ENCODE measurements at places on chromosomes 13 and 19.
A peak's percentile ranks its signal among the peaks of the same experiment; 100 is the strongest.

GRCh38 chr13:101703838-101704237 is 251.4 kb downstream of the ITGBL1 start:
- DNase-seq, result no peak

DNA sequence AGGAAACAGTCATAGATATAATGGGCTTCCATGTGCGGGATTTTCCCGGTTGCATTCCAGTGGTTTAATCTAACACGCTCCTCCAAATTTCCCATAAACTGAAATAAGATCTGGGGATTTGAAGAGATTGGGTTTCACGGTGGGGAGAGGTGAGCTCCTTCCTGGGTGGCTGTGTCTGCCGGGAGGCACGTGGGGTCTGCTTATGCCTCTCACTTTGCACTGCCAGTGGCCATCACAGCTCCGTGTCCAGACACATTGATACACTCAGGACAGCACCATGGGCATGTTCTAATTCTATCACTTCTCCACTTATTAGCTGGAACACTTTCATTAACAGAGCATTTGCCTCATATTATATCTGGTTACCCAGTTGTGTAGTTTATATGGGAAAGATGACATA is 73.4 kb downstream of the SOX1 start:
- no peak for DNase-seq

GRCh38 chr19:44988896-44989556 is 12.2 kb upstream of the RELB start:
- peak; percentile 75 for DNase-seq

DNA sequence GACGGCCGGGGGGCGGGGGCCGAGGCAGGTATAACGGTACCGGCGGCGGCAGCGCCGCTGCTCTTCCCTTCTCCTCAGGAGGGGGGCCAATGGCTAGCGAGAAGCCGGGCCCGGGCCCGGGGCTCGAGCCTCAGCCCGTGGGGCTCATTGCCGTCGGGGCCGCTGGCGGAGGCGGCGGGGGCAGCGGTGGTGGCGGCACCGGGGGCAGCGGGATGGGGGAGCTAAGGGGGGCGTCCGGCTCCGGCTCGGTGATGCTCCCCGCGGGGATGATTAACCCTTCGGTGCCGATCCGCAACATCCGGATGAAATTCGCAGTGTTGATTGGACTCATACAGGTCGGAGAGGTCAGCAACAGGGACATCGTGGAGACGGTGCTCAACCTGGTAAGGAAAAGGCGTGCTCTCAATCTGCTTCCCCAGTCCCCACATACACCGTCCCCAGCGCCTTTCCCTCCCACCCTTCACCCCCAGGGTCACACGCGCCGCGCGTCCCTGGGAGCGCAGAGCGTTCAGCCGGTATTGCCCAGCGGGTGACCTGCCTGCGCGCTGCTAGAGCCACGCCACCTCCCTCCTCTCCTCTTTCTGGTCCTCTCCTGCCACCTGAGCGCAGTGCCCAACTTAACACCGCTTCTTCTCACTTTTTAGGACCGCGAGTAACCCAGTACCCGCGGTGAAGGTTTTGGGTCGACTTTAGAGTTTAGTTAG is 814 bp downstream of the NBEA start:
- no peak for DNase-seq

- no peak for DNase-seq
Measured at GRCh38 chr13:26515721-26516120, 41.8 kb upstream of the WASF3 start.

GRCh38 chr13:42395086-42395821 is 123.3 kb downstream of the AKAP11 start:
- peak; percentile 61 for DNase-seq

DNA sequence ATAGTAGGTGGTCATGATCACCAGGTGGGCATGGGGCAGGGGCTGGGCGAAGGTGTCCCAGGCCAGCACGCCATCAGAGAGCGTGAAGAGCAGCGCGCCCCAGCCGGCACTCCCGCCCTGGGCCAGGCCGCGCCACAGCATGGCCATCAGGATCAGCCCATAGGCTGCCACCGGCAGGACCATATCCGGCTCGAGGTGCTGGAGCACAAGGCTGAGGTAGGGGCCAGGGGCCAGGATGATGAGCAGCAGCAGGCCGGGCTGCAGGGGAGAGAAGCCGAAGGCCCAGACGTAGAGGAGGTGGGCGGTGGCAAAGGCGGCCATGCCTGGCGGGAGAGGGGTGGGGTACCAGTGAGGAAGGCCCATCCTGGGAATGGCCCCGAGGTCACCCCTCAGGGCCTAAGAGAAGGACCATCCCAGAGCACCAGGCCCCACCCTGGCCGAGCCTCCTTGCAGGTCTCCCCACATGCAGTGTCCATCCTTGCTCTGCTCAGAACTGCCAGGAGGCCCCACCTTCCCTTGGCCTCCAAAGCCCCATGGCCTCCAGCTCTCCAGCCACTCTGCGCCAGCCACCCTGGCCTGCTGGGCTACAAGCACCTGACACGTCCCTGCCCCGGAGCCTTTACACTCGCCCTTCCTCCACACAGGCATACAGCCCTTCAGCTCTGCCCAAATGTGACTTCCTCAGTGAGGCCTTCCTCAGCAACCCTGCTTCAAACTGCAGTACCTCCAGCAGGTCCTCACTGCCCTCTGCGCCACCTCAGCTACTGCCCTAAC is 1.1 kb downstream of the TMEM86B start:
- DNase-seq, result no peak

DNA sequence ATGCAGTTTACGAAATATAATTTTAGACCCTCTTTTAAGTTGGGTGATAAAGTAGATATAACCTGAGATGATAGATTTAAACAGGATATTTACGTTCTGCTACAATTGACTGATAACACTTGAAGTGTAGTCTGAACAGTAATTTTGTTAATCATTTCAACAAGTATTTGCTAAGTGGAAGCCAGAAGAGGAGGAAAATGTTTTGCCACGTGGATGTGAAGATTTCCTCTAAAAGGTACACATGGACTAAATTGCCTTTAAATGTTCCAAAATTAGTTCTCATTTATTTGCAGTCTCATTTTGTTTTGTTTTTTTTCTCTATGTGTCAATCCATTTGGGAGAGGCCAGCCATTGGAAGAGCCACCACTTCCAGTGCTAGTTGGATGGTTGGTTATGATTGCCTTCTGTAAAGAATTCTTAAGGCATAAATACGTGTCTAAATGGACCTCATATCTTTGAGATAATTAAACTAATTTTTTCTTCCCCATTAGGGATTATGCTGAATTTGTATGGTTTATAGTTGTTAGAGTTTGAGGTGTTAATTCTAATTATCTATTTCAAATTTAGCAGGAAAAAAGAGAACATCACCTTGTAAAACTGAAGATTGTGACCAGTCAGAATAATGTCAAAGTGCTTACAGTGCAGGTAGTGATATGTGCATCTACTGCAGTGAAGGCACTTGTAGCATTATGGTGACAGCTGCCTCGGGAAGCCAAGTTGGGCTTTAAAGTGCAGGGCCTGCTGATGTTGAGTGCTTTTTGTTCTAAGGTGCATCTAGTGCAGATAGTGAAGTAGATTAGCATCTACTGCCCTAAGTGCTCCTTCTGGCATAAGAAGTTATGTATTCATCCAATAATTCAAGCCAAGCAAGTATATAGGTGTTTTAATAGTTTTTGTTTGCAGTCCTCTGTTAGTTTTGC is 2.8 kb downstream of the MIR17HG start:
- DNase-seq, result no peak

Data from activated CD8-positive, alpha-beta memory T cell treated with anti-CD3 and anti-CD28 coated beads, Interleukin-2, amount 10 ng/mL, durations not matched to agents 7 days and 5 days (primary cell).